A673 (cell line): ENCODE measurements at places on chromosomes 7 and 10. TPM values are rescaled to one million over a fixed set of nuclear protein-coding genes. Genes with fewer than 3 reads are reported as not detected.

The C10orf143 gene
- total RNA-seq = 1.8 and 2.0 TPM in 2 replicates

The TRIM50 gene
- total RNA-seq = not detected in 2 replicates

- DNase-seq = no peak
These were observed 118.5 kb downstream of the GLRX3 start for GRCh38 chr10:130254662-130255061.

- no peak for DNase-seq
These were observed 4.7 kb upstream of the LANCL2 start for GRCh38 chr7:55360486-55360885.

GRCh38 chr10:770975-771374 lies 81.5 kb upstream of the DIP2C start:
- no peak for DNase-seq

- DNase-seq = no peak
These were observed 35.2 kb upstream of the NUB1 start for GRCh38 chr7:151306374-151306773.
